ENCODE measurements at places on chromosomes 3 and 15. TPM values are rescaled to one million over a fixed set of nuclear protein-coding genes. Genes with fewer than 3 reads are reported as not detected.

DNA sequence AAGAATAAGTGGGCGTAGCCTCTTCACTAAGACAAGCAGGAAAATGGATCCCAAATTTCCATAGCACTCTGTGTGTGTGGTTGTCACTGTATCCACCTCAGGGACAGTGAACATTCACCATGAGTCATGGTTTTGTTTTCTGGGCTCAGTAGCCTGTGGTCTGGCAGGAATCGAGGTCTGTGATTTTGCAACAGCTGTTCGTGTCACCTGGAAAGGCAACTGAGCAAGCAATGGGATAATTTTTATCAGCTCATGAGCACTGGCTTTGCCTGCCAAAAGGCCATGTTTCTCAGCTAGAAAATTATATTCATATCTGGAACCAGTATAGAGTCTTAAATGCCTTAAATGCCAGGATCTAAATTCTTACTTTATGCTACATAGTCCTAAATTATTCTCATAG is 60.9 kb downstream of the STRIT1 start:
- H3K36me3 ChIP-seq: peaks cover 7% of the 10 kb centered on the region
- DNase-seq: no peak
- no peak overlapping the region for H3K27ac ChIP-seq
- H3K4me3 ChIP-seq: no peak overlapping the region
- no peaks in the 10 kb centered on the region for H3K27me3 ChIP-seq
- H3K4me1 ChIP-seq: no peaks in the 10 kb centered on the region

- peak overlapping the region; percentile 73 for H3K4me3 ChIP-seq
- peaks cover 3% of the 10 kb centered on the region for H3K36me3 ChIP-seq
- no peak for DNase-seq
- H3K4me1 ChIP-seq: peaks cover 76% of the 10 kb centered on the region
- peaks cover 99% of the 10 kb centered on the region for H3K27me3 ChIP-seq
These were observed 2.2 kb downstream of the ZIC1 start for GRCh38 chr3:147411238-147411814.

- H3K27ac ChIP-seq: peak within 1 kb of the TSS; percentile 90
- DNase-seq: peak; percentile 93
- peaks cover 9% of the 10 kb centered on the region for H3K36me3 ChIP-seq
- peaks cover 5% of the 10 kb centered on the region for H3K27me3 ChIP-seq
- H3K4me1 ChIP-seq: peaks cover 35% of the 10 kb centered on the region
These were observed at the start of gene NBEAL2 for GRCh38 chr3:46978985-46979944. NBEAL2 (plus strand) TSS chr3:46979666; CDS start chr3:46979862, 196 bp downstream.

DNA sequence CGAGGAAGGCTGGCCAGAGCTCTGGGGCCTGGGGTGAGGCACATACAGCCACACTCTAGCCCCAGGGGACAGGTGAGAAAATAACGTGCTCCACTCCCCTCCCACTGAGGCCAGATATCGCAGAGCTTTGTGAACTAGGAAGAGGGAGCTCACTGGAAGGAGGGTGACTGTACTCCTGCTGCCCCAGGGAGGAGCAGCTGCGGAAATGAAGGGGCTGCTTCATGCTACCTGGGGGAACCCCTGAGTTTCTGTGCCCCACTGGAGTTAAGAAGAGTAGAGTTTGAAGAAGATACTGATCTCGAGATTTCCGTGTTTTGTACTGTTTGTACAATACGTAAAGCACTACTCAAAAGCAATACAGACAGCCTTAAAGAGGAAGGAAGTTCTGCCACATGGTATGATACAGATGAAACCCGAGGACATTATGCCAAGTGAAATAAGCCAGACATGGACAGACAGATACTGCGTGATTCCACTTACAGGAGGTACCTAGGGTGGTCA is 44.6 kb downstream of the CMTM6 start:
- no peaks in the 10 kb centered on the region for H3K36me3 ChIP-seq
- no peak overlapping the region for H3K4me3 ChIP-seq
- DNase-seq: no peak
- peak overlapping the region; percentile 55 for H3K27ac ChIP-seq
- H3K4me1 ChIP-seq: peaks cover 26% of the 10 kb centered on the region

DNA sequence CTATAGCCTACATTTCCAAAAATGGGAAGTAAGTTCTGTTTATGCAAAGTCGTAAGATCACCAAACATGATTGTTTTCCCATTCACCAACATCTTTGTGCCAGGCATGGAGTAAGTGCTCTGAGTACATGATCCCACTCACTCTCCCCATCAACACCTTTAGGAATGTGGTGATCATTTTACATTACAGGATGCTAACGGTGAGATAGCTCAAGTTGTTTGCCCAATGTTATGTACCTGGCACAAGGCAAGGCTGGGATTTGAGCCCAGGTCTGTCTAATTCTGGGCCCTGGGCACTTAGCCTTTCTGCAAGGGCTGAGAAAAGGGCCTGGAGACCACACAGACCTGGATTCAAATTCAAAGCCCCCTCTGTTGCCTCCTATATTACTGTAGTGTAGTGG is 581.7 kb upstream of the CFAP20DC start:
- H3K4me1 ChIP-seq: peaks cover 15% of the 10 kb centered on the region
- no peaks in the 10 kb centered on the region for H3K27me3 ChIP-seq
- no peak overlapping the region for H3K27ac ChIP-seq
- no peak for DNase-seq
- H3K4me3 ChIP-seq: no peak overlapping the region

- peak; percentile 32 for DNase-seq
- peaks cover 60% of the 10 kb centered on the region for H3K4me1 ChIP-seq
- H3K36me3 ChIP-seq: no peaks in the 10 kb centered on the region
- H3K27ac ChIP-seq: peak overlapping the region; percentile 43
These were observed 53.9 kb downstream of the CRTC3 start for GRCh38 chr15:90583471-90584252.

GRCh38 chr15:68299436-68299835 is 21.9 kb downstream of the FEM1B start:
- no peak overlapping the region for H3K4me3 ChIP-seq
- H3K4me1 ChIP-seq: peaks cover 8% of the 10 kb centered on the region
- H3K27me3 ChIP-seq: no peaks in the 10 kb centered on the region
- no peaks in the 10 kb centered on the region for H3K36me3 ChIP-seq
- no peak overlapping the region for H3K27ac ChIP-seq

DNA sequence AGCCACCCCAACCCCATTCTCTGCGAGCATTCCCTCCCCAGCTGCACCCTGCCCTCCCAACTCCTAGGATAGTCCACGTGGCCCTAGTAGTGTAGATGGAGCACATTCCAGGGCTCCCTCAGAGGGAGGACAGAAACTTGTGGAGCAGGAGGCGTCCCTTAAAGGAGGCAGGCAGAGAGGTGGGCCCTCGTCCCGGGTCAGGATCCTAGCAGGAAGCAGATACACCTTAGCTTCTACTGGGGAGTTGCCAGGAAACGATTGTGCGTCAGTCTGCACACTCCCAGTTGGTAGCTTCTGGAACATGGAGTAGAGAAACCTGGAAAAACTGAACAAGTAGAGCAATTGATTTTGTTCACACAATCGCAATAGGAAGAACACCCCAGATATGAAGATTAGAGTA is 43.9 kb upstream of the KLHL25 start:
- no peaks in the 10 kb centered on the region for H3K36me3 ChIP-seq
- no peak overlapping the region for H3K4me3 ChIP-seq
- H3K4me1 ChIP-seq: peaks cover 20% of the 10 kb centered on the region
- peak; percentile 18 for DNase-seq
- no peak overlapping the region for H3K27ac ChIP-seq
- H3K27me3 ChIP-seq: peaks cover 18% of the 10 kb centered on the region

- H3K4me1 ChIP-seq: peaks cover 44% of the 10 kb centered on the region
- no peak overlapping the region for H3K4me3 ChIP-seq
- H3K27ac ChIP-seq: no peak overlapping the region
- H3K36me3 ChIP-seq: peaks cover 6% of the 10 kb centered on the region
- peaks cover 11% of the 10 kb centered on the region for H3K27me3 ChIP-seq
These were observed 46.8 kb upstream of the TBC1D23 start for GRCh38 chr3:100213891-100214573.

- no peaks in the 10 kb centered on the region for H3K4me1 ChIP-seq
- H3K27ac ChIP-seq: no peak overlapping the region
- no peak overlapping the region for H3K4me3 ChIP-seq
- DNase-seq: no peak
- H3K36me3 ChIP-seq: no peaks in the 10 kb centered on the region
These were observed 76.5 kb upstream of the ARHGEF26 start for GRCh38 chr3:154044671-154045070.

DNA sequence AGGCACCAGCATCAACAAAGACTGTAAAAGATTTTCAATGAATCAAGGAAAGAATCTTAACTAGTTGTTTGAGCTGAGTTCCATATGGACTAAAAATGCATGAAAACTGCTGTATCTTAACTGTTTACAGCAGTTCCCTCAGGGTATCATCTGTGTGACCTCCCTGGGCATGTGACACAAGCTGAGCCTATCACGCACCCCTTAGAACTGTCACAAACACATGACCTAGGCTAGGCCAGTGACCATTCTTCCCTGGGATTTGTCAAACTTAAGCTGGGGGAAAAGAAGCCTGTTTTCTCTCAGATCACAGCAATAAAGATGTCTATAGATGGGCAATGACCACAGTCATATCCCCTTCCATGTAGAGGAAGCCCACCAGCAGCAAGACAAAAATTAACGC is 35.7 kb downstream of the IGF2BP2 start:
- peak overlapping the region; percentile 98 for H3K27ac ChIP-seq
- H3K36me3 ChIP-seq: peaks cover 10% of the 10 kb centered on the region
- peaks cover 84% of the 10 kb centered on the region for H3K4me1 ChIP-seq
- H3K27me3 ChIP-seq: no peaks in the 10 kb centered on the region
- no peak overlapping the region for H3K4me3 ChIP-seq
- DNase-seq: no peak

DNA sequence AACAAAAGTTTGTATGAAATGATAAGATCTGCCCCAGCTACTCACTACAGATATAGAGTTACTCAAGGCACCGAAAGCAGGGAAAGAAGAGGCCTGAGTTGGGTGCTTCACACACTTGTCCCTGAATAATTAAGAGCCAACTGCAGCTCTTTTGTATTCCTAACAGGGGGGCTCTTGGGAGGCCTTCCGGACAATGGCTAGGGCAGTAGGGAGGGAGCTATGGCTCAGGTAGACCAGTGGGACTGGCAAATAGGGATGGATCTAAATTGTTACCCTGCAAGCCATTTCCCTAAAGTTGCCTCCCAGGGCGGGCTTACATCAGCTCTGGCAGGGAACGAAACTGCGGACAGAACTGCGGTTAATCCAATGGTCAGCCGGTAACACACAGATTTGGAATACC is 6.2 kb downstream of the SEMA5B start:
- peaks cover 55% of the 10 kb centered on the region for H3K4me1 ChIP-seq
- DNase-seq: no peak
- peak overlapping the region; percentile 39 for H3K4me3 ChIP-seq
- H3K36me3 ChIP-seq: peaks cover 3% of the 10 kb centered on the region

DNA sequence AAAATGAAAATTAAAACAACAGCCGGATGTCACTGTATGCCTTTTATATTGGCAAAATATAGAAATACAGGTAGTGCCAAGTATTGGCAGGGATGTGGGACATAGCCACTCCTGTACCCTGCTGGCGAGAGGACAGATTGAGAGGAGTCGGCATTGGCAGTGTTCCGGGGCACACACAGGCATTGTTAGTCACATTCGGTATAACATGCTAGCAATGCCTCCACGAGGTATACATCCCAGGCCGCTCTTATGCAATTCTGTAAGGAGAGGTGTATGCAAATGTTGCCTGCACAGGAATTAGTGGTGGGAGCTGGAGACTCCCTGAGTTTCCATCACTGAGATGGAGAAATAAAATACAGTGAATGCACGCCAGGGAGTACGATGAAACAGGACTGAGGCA is 99.4 kb upstream of the DLG1 start:
- no peak for DNase-seq
- peaks cover 29% of the 10 kb centered on the region for H3K4me1 ChIP-seq
- no peaks in the 10 kb centered on the region for H3K36me3 ChIP-seq
- no peak overlapping the region for H3K4me3 ChIP-seq
- H3K27me3 ChIP-seq: no peaks in the 10 kb centered on the region
- H3K27ac ChIP-seq: no peak overlapping the region

The CXCR6 gene
- total RNA-seq: not detected

The ETFA gene
- total RNA-seq: 84.4 TPM

The MRAS gene
- total RNA-seq: 11.1 TPM

The GRK7 gene
- total RNA-seq: not detected

The KIF7 gene
- total RNA-seq: 21.3 TPM

The ATP13A5 gene
- not detected for total RNA-seq

The GABRB3 gene
- total RNA-seq: 168 TPM

The TRPM1 gene
- 1.2 TPM for total RNA-seq

The LIPH gene
- total RNA-seq: 0.27 TPM

Data from WTC11 (cell line).